ENCODE measurements at places on chromosomes 1 and 21. TPM values are rescaled to one million over a fixed set of nuclear protein-coding genes. Genes with fewer than 3 reads are reported as not detected.

DNA sequence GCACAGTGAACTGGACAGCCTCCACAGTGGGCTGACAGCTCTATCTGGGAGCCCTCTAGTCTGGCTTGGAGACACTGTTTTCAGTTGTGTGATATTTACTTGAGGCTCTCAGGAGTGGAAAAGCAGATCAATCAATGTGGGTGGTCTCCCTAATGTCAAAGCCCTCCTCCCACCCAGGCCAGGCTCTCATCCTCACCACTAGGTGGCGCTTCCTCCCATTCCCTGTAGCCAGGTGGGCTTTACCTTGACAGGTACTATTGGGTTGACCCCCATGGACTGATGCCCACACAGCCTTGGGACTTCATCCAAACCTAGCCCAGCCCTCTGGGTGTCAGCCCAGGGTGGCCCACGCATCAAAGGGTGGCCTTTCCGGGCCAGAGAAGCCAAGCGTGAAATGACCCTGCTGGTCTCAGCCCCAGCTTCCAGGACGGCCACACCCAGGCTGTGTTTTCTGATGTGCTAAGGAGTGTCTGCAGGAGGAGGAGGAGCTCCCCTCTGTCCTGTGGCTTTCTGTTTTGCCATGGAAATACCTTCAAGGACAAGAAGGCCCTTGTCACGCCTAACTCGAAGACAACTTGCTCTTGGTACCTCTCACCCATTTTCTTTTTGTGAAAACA, 54.0 kb downstream of the CLIC6 start:
- peaks cover 4% of the 10 kb centered on the region for H3K27me3 ChIP-seq

DNA sequence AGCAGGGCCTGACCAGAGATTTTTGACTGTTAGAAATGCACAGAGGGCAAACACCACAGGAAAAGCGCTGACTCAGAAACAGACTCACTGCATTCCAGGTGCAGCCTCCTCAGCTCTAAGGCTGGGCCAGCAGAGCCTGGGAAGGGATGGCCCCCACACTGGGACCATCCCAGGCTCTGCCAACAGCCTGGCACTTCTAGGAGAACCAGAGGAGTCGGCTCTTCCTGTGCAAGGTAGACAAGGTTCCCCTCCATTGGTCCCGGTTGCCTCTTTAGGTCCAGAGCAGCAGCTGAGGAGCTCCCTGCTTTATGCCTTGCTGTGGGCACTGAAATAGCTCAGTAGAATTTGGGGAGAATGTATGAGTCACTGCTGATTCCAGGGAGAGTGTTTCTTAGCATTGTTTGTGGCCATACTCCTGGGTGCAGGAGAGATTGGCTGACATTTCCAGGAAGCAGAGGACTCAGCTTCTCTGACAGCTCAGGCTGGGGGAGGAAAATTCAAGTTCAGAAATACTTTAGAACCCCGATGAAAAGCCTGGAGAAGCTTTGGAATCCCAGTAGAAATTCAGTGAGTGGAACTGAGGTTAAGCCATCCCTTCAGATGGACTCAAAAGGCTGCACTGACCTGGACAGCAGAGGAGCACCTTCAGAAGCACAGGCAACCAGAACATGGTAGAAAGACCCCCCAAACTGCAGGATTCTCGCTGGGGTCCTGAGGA, 19.7 kb downstream of the PRAMEF1 start:
- H3K4me3 ChIP-seq = no peak overlapping the region
- DNase-seq = no peak
- H3K27ac ChIP-seq = no peak overlapping the region

GRCh38 chr1:178031856-178032320, 62.0 kb upstream of the RASAL2 start:
- no peaks in the 10 kb centered on the region for H3K36me3 ChIP-seq
- peak; percentile 63 for DNase-seq
- peaks cover 7% of the 10 kb centered on the region for H3K27me3 ChIP-seq
- H3K4me3 ChIP-seq = no peak overlapping the region
- no peaks in the 10 kb centered on the region for H3K4me1 ChIP-seq

DNA sequence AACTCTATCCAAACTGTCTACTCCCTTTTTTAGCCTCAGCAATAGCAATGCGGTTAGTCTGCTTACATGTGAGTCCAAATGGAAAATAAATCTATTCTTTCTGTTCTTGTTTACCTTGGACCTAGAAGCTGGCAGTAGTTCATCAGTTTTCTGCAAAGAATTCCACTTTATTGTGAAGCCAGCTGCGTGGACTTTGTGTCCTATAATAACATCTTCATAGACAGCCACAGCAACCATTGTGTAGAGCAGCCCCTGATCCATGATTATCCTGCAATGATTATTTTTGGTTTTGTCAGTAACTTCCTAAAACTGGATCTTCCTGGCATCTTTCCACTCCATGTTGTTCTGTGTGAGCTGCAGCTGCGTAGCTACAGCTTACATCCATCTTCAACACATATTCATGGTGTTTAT, 408.7 kb downstream of the NUF2 start:
- no peaks in the 10 kb centered on the region for H3K36me3 ChIP-seq
- no peak overlapping the region for H3K4me3 ChIP-seq
- no peak for DNase-seq
- H3K27ac ChIP-seq = no peak overlapping the region

- peaks cover 16% of the 10 kb centered on the region for H3K4me1 ChIP-seq
- no peaks in the 10 kb centered on the region for H3K36me3 ChIP-seq
- H3K27ac ChIP-seq = no peak overlapping the region
- DNase-seq = no peak
Measured at GRCh38 chr1:228752675-228753265, 17.5 kb downstream of the RHOU start.

DNA sequence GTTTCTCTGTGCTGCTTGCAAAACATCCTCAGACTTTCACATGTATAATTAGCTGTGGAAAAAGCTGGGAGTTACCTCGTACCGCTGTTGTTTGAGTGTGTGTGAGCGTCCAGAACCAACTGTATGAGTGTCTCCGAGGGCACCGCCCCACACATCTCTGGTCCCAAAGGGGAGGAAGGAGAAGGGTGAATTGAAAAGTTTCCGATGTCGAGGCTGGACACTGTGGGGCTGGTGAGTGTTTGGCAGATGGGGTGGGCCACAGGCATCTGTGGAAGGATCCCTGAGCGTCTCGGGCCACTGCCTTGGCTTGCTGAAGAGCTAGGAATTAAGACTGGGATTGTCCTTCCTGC, 1.2 kb downstream of the ATP2B4 start:
- H3K4me1 ChIP-seq = peaks cover 61% of the 10 kb centered on the region
- no peaks in the 10 kb centered on the region for H3K27me3 ChIP-seq
- peak overlapping the region; percentile 95 for H3K27ac ChIP-seq

DNA sequence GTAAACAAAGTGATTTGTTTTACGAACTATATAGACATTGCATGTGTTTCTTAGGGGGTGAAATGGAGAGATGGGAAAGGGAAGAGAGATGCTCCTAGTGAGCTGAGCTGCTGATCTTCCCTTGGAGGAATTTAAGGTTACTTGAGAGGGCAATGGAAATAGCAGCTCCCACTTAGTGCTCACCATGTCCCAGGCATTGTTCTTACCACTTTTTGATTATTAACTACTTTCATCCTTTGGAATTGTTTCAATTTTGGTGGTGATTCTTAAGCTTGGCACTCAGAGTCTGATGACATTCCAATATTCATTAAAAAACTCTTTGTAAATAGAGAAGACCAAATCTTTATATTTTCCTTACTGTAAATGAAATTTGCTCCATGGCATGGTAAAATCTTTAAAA, 124.9 kb downstream of the ITSN1 start:
- no peaks in the 10 kb centered on the region for H3K27me3 ChIP-seq
- DNase-seq = no peak
- no peak overlapping the region for H3K27ac ChIP-seq

GRCh38 chr1:54796902-54797301, 4.2 kb downstream of the TTC22 start:
- no peak overlapping the region for H3K4me3 ChIP-seq
- DNase-seq = no peak
- no peaks in the 10 kb centered on the region for H3K27me3 ChIP-seq
- peak overlapping the region; percentile 67 for H3K27ac ChIP-seq
- peaks cover 56% of the 10 kb centered on the region for H3K4me1 ChIP-seq
- peaks cover 2% of the 10 kb centered on the region for H3K36me3 ChIP-seq

The EXTL1 gene
- not detected for total RNA-seq

DNA sequence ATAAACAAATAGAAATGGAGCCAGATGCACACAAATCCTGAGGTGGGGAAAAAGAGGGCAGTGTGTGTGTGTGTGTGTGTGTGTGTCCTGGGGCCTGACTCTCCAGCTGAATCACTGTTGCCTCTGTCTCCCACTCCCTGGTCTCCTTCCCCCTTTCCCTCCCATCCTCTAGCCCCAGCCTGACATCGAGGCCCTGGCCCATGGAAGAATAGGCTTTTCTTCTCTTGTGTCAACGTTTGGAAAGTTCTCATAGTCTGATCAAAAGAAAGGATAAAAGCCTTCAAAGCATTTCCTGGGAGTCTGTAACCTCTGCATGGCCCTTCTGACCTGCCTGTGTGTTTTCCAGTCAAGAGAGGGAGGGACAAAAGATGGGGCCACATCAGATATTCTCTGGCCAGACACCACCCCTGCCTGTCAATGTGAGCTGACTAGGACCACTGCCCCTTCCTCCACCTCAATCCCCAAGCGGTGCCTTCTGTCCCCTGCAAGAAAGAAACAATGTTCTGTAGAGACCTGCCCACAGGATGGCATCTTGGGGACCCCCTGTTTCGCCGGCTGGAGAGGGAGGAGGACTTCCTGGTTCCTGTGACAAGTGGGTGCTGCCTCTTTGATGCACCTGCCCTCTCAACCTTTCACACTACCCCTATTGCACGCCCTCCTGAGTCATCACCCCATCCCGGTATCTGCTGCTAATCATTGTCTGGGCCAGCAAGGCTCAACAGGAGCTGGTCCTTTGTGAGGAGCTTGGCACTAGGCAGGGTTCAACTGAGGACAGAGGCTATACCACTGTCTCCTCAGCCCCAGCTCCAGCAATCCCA, 16.2 kb downstream of the KCNJ10 start:
- H3K4me3 ChIP-seq = no peak overlapping the region
- H3K4me1 ChIP-seq = no peaks in the 10 kb centered on the region
- no peak overlapping the region for H3K27ac ChIP-seq
- no peaks in the 10 kb centered on the region for H3K36me3 ChIP-seq
- peaks cover 14% of the 10 kb centered on the region for H3K27me3 ChIP-seq

DNA sequence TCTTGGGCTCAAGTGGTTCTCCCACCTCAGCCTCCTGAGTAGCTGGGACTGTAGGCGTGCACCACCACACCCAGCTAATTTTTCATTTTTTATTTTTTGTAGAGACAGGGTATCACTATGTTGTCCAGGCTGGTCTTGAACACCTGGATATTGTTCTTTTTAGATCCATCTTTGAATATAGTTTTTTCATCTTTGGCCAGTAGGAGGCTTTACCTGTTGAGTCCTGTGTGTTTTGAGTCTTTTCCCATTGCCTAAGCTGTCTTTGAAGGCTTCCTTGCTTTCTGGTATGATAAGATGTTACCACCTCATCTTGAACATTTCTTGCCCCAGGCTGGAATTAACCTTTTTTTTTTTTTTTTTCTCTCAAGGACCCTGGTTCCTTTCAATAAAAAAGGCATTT, 387.8 kb upstream of the RUNX1 start:
- H3K4me1 ChIP-seq = peaks cover 16% of the 10 kb centered on the region
- H3K27me3 ChIP-seq = peaks cover 7% of the 10 kb centered on the region
- peaks cover 5% of the 10 kb centered on the region for H3K36me3 ChIP-seq
- H3K27ac ChIP-seq = no peak overlapping the region
- H3K4me3 ChIP-seq = no peak overlapping the region

DNA sequence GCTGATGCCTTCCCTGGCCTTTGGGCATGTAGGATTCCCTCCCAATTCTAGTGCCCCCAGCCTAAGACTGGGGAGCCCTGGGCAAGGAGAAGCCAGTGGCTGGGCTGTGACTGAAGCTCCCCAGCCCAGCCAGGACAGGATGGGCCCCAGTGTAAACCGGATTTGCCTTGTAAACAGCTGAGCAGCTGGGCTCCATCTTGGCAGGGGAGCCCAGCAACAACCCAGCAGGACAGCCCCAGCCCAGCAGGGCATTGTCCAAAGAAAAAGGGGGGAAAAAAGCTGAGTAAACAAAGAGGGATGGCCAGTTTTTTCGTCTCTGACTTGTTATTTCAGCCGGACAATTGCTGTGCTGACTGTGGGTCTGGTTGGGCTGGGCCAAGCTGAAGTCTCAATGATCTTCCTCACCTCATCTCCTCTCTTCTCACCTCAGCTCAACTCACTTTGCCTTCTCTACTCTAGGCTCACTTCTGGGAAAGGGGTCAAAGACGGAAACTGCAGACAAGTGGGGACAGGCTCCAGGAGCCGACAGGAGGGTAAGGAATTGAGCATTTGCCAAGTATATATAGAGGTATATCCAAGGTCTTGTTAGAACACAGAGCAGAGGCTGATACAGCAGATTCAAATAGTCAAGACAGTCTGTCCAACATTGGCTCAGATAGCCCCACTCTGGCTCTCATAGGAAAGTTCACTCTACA, 97.7 kb downstream of the TMEM53 start:
- H3K4me1 ChIP-seq = no peaks in the 10 kb centered on the region
- no peaks in the 10 kb centered on the region for H3K36me3 ChIP-seq
- H3K27me3 ChIP-seq = peaks cover 4% of the 10 kb centered on the region
